ENCODE measurements at places on chromosomes 5 and 9. TPM values are rescaled to one million over a fixed set of nuclear protein-coding genes. Genes with fewer than 3 reads are reported as not detected.

- peak; percentile 73 for DNase-seq
Observed at GRCh38 chr9:113957821-113958341, 81.8 kb downstream of the ZNF618 start.

DNA sequence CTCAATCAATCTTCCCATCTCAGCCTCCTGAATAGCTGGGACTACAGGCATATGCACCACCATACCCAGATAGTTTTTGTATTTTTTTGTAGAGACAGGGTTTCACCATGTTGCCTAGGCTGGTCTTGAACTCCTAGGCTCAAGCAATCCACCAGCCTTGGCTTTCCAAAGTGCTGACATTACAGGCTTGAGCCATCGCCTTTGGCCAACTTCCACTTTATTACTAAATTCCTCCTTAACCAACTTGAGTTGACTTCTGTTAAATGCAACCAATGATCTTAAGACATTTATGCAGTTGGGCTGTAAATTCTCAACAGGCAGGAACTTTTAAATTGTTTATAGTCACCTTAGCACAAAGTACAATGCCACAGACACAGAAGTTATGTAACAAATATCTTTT is 2.8 kb downstream of the LARS1 start:
- DNase-seq: no peak

GRCh38 chr5:107542428-107542827 is 128.3 kb downstream of the EFNA5 start:
- peak; percentile 40 for DNase-seq

- DNase-seq: no peak
Observed at GRCh38 chr5:14004598-14005394, 60.3 kb upstream of the DNAH5 start.

DNA sequence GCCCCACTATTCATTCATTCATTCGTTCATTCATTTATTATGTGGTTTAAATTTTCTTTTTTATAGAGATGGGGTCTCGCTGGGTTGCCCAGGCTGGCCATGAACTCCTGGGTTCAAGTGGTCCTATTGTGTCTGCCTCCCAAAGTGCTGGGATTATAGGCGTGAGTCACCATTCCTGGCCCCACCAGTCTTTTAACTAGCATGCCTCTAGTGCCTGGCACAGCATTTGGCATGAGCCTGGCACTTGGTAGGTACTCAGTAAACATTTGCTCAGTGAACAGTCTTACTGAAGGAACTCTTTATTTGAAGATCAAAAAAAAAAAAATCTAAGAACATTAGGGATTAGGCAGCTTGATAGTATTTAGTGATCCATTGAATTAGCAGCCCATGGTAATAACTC is 98.1 kb downstream of the KDM4C start:
- DNase-seq: no peak

GRCh38 chr9:84512493-84512892 is 157.0 kb upstream of the NTRK2 start:
- no peak for DNase-seq

GRCh38 chr5:154107756-154108155 is 69.0 kb downstream of the MFAP3 start:
- DNase-seq: no peak

- peak; percentile 73 for DNase-seq
Observed at GRCh38 chr9:94553029-94553938, 1.6 kb upstream of the PCAT7 start.

DNA sequence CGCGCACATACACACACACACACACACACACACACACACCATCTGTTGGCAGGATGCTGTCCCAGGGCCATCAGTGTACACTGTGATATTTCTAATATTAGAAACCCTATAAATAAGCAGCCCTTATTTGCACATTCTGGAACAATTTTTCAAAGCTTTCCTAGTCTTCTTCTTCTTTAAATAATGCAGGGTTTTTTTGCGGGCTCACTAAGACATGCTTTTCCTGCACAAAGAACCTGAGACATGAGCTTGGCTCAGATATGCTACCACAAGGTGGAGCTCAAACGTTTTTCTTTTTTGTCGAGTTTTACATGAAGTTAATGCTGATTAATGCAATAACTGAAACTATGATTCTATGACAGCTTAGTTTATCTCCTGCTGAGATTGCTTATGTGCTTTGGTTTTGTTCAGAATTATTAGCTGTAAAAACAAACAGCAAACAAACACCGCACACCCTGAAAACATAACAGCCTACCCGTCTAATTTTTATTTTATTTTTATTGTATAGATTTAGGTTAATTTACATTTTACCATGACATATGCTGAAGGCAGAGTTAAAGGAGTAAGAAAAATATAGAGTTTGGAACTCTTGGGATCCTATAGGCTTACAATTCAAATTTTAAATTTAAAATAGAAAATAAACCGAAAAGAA is 95.8 kb downstream of the ALDH1A1 start:
- DNase-seq: peak; percentile 39

DNA sequence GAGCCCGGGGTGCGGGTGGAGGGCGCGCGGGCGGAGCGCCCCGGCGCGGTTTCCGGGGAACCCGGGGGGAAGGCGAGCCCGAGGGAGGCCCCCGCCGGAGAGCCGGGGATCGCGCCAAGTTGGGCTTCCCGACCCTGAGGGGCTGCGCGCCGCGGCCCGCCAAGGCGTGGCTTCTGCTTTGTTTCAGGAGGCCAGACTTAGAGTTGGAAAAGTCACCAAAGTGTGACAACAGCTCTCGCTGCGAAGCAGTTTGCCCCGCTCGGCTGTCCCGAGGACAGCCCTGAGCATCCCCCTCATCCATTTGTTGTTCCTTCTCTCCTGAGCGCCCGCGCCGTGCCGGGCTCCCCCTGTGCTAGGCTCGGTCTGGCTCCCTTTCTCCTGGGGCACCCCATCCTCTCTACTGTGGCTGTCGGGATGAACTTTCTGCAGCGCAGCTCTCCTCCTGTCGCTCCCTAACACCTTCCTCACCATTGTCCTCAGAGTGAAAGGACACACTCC is 410 bp downstream of the GLIPR2 start:
- DNase-seq: no peak

- DNase-seq: no peak
Observed at GRCh38 chr5:129724647-129725046, 23.2 kb upstream of the MINAR2 start.

DNA sequence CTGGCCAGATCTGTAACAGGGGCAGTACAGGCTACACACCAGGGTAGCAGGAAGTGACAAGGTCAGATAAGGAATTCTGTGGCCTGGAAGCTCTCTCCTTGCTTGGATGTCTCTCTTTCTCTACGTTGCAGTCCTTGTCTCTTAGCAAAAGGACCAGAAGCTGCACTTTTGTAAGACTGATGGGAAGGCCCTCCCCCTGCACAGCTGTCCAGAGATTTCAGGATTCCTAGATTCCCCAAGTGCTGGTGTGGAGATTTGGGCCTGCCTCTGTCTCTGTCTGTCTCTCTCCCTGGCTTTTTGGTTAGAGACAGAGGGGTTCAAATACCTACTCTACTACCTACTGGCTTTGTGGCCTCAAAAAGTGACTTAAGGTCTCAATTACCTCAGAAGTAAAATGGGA is 10.0 kb upstream of the CNTFR start:
- no peak for DNase-seq

DNA sequence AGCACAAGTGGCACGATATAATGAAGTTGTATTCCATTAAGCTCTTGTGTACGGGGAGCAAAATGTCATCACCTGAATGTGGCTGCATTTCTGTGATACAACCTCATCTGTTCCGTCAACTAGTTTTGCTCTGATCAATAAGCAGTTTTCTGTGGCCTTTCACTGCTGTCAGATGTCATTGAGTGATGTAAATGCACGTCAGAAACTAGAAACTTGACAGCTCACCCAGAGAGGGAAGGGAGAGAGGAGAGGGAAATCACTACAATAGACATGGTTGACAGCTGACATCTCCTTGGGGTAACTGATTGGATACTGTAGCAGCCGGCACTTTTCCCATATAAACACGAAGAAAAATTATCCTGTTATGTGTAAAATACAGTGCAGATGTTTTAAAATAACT is 62.7 kb downstream of the SNX24 start:
- no peak for DNase-seq

PCDHGA11 gene
- total RNA-seq: 1.6 TPM

ANKRD31 gene
- total RNA-seq: 0.05 TPM

GABRG2 gene
- total RNA-seq: 0.53 TPM

ANP32B gene
- total RNA-seq: 183 TPM

TTC39B gene
- total RNA-seq: 32.2 TPM

Data from colonic mucosa (tissue), 4 donors.